ENCODE measurements at places on chromosomes 1 and 21.

DNA sequence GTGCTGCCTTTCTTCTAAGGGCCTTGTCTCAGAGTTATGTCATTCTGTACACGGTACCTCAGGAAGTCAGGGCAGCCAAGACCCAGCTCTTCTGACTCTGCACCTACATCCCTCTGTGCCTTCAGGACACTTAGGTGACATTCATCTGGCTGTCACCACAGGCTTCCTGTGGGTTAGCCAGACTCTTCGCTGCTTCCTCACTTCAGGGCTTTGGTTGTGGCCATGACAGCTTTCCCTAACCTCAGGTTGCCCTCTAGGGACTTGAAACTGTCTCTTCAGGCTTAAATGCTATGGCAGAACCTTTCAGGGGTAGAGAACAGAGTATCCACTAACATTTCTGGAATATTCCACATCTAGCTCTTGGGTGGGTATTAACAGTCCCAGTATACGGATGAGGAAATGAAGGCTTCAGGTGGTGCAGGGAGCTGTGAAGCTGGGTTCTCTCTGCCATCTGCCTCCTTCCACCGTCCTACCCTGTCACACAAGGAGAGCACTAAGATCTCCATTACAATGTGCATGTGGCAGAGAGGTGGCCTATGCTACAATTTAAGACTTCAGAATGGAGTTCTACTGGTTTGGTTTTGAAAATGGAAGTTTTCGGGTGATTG, 9.9 kb downstream of the TSSK3 start:
- DNase-seq, result peak; percentile 53

DNA sequence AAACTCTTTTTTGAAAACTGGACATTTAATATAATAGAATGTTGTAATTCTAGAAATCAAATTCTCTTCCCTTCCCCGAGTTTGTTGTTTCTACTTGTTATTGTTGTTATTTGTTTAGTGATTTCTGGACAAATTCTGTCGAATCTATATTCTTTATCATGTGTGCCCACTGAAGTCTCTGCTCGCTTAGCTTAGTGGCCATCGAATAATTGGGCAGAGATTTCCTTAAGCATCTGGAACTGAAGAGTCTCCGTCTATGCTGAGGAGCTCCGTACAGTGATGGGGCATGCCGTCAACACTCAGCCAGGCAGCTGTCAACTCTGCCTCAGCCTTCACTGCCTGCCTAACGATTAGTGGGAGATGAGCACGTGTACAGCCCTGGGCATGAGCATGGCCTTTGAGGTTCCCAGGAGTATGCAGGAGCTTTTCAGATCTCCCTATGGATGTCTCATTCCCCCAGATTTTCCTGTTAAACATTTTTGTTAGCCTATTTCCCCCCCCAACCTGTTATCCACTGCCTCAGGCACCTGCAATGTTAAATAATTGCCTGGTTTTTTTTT, 66.8 kb downstream of the SLX9 start:
- no peak for DNase-seq

DNA sequence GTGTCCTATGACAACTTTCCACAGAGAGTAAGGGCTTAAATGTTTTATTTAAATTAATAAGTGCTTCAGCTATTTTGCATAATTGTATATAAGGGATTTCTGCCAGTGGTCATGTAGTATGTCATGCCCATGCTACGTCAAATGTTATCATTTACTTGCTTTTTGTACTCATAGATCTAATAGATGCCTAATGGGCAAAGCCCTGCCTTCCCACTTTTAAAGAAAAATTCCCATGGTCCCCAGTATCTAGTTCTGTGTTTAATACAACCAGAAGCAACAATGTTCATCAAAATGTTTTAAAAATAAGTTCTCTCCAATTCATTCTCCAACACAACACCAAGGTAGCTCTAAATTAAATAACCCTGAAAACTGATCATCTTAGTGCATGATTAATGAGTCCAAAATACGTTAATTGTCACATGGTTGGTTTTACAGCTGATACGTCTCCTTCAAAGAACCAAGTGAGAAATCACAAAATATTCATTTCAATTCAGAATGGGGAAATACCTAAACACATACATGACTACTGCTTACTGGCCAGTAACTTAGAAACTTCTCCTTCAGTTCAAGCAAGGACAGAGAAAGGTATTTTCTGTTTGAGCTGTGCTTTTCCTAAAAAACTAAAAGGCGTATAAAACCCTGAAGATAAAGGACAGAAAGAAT, 49.1 kb upstream of the SDC3 start:
- no peak for DNase-seq

DNA sequence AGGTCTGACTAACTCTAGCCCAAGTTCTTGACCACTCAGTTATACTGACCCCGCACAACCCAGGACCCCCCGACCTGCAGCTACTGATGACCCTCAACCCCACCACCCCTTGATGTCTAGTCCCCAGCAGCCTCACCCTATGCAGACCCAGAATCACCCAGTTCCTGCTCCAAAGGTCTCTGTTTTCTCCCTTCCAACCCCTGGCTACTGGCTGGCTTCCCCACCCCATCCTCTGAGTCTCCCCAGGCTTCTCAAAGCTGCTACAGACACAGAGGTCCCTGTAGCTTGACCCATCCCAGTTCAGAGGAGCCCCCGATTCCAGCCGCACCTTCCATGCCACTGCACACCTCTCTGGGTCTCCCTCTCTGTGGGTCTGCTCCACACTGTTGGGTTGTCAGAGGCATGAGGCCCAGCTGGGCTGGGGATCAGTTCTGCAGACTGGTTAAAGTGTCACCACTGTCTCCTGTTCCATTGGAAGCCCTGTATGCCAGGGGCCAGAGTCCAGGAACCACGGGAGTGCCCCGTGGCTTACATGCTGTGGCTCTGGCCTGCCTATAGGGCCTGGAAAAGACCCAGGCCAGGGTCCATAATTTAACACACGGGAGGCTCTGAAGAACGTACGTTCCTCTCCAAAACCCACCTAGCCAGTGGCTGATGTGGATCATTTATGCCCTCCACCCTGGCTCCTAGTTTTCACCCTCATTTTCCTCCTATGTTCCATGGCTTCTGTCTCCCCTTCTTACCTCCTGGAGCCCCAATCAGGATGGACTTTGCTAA, 497 bp downstream of the PKLR start:
- no peak for DNase-seq

DNA sequence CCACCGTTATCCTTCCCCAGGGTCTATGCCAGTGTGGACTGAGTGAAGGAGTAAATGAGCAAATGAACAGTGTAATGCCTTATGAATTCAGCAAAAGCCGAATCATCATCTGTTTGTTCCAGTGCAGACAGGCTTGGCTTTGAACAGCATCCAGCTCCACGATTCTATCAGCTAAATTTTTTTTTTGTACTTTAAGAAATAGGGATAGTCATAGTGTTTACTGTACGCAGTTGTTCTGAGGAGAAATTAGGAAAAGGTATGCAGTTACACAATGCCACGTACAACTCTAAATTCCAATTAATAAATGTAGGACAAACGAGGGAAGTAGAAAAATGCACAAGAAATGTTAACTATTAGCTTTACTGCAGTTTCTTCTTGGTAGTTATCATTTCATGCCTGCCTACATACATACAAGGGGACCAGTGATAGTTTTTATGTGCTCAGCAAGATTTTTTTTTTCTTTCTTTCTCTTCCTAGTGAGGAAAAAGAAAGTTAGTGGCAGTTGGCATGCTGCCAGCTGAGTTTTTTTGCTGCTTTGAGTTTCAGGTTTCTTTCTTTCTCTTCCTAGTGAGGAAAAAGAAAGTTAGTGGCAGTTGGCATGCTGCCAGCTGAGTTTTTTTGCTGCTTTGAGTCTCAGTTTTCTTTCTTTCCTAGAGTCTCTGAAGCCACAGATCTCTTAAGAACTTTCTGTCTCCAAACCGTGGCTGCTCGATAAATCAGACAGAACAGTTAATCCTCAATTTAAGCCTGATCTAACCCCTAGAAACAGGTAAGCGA, at the start of gene IFI44L:
Gene IFI44L (plus strand): TSS at position 646 of the 777 bp plus-strand sequence. CDS start 7,468 bp downstream, outside the sequence.
- DNase-seq, result peak; percentile 54

DNA sequence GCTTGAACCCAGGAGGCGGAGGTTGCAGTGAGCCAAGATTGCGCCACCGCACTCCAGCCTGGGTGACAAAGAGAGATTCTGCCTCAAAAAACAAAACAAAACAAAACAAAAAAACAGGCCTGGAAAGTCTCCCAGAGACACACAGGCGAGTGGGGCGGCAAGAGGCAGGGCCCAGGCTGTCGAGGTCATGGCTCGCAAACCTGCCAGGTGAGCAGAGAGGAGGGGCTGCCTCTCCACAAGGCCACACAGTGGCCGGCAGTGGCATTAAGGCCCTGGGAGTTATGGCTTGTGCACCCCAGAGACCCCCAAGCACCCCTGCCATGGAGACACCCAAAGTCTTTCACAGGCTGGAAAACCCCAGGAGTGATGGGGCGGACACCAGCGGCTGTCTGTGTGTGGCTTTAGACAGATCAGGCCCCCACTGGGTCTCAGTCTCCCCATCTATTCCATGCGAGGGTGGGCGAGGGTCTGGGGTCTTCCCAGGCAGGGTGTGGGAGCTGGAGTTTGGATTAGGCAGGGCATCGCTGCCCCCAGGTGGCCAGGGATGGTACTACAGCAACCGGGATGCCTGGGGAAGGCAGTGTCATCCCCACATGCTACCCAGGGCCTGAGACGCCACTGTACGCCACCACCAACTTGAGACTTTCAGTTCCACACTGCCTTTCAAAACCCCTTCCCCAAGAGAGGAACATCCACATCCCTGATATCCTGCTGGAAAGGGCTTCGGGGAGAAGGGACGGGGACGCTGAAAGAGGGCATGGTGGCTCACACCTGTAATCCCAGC, 7.3 kb upstream of the CTRC start:
- DNase-seq, result peak; percentile 86

DNA sequence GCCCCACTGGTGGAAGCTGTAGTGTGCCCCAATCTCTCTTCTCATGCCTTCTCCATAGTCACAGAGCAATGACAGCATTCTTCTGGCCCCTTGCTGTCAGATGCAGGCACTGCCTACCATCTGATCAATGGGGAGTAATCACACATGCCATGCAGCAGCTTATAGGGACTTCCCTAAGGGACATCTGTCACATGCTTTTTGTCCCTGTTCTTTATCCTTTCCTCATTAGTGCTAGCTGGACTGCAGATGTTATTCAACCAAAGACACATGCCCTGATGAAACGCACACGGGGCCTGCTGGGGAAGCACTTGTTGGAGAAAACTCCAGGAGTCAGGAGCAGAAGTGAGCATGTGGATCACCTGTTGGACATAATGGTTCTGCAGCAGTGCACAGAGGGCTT, 108.7 kb downstream of the KCNJ15 start:
- no peak for DNase-seq

DNA sequence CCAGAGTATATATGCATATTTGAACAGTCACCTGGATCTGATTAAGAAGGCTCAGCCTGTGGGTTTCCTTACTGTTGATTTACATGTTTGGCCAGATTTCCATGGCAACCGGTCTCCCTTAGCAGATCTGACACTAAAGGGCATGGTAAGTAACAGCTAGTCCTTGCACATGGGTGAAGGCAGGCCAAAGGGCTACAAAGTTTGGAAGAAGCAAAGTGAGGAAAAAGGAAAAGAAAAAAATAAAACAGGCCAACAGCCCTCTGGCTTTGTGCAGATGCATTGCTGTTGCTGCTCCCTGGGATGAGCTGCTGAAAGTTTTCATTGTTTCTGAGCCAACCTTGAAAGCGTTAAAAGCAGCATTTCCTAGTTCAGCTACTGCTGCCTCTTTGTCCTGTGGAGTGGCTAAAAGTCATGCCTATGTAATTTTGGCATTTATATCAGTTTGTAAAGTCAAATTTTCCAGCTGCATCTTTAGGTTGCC, 176.5 kb upstream of the HOOK1 start:
- no peak for DNase-seq

DNA sequence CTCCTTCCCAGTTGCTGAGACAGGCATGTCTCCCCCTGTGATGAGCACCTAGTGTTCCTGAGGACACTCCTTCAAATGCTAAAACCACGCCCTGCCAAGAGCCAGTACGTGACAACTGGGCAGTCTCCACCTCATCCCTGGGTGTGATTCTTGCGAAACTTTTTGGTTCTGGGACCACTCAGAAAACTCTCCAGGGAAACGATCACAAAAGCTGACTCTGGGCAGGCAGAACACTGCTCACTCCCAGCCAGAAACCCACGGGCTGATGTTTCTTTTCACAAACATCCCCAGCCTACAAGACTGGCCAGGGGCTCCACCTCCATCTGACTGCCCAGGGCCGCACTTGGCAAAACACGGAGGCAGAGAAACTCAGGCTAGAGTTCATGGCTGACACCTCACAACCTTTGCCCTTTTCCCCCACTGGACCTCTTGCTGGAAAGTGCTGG, 24.4 kb downstream of the DHRS3 start:
- DNase-seq, result no peak

DNA sequence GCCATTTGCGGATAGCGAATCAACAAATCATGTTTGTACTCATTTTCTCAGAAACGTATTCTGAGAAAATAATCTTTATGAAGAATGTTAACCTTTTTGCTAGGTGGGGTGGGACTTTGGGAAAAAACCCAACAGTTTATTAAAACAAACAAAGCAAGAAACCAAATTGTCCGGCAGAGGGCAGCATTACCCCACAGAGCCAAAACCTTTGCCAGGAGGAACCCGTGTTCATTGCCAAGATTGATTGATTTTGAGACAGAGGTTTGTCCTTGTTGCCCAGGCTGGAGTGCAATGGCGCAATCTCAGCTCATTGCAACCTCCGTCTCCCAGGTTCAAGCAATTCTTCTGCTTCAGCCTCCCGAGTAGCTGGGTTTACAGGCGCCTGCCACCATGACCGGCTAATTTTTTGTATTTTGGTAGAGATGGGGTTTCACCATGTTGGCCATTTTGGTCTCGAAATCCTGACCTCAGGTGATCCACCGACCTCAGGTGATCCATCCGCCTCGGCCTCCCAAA, 70.8 kb upstream of the RHOU start:
- DNase-seq, result peak; percentile 78

DNA sequence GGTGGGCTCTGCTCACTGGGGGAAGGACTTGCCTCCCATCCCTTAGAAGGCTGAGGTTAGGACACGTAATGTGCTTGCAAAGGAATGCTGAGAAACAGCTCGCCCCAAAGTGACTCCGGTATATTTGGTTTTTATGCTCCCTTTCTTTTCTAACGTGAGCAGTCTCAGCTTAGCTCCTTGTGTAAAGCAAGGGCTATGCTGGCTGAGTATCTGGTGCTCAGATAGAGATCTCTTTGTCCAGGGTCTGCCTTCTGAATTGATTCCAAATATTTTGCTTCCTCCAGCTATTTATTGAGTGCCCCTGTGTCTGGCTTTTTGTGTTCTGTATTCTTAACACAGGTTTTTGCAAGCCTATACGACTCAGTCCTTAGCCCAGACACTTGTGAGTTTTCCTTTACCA, 94.5 kb upstream of the ARTN start:
- no peak for DNase-seq

DNA sequence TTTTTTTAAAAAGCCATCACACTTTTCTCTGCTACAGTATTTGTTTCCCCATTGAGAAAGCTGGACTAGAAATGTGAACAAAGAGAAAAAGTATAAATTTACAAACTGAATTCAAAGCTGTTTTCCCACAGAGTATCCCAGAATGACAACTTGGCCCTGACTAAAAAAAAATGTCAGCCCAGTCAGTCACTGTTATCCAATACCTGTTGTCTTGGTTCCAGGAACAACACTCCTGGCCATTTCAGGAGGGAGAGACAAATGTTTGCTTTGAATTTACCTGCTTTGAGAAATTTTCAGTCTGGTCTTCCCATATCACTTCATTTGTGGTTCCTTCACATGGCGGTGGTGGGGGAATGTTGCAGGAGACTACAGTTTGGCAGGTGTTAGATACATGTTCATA, 46.2 kb downstream of the COLGALT2 start:
- DNase-seq, result no peak

GRCh38 chr1:167066333-167067122, 23.6 kb downstream of the GPA33 start:
- peak; percentile 86 for DNase-seq

- DNase-seq, result no peak
Observed at GRCh38 chr1:234887016-234887900, 241.4 kb downstream of the TOMM20 start.

- DNase-seq, result no peak
Observed at GRCh38 chr1:29645586-29645985, 409.3 kb downstream of the PTPRU start.

Measured in activated T-cell treated with anti-CD3 and anti-CD28 coated beads, Interleukin-2, amount 50 U/mL, for 1 hour (primary cell).